ENCODE measurements at places on chromosomes 5 and 9. TPM values are rescaled to one million over a fixed set of nuclear protein-coding genes. Genes with fewer than 3 reads are reported as not detected.

GRCh38 chr5:68331192-68332079 lies 115.9 kb downstream of the PIK3R1 start:
- DNase-seq, result no peak
- no peaks in the 10 kb centered on the region for H3K36me3 ChIP-seq
- H3K27ac ChIP-seq, result no peak overlapping the region
- no peak overlapping the region for H3K4me3 ChIP-seq
- H3K27me3 ChIP-seq, result no peaks in the 10 kb centered on the region

GRCh38 chr9:126490871-126491567 lies 122.7 kb upstream of the LMX1B start:
- no peak overlapping the region for H3K27ac ChIP-seq
- H3K27me3 ChIP-seq, result no peaks in the 10 kb centered on the region
- no peaks in the 10 kb centered on the region for H3K4me1 ChIP-seq
- no peak overlapping the region for H3K4me3 ChIP-seq
- no peak for DNase-seq

DNA sequence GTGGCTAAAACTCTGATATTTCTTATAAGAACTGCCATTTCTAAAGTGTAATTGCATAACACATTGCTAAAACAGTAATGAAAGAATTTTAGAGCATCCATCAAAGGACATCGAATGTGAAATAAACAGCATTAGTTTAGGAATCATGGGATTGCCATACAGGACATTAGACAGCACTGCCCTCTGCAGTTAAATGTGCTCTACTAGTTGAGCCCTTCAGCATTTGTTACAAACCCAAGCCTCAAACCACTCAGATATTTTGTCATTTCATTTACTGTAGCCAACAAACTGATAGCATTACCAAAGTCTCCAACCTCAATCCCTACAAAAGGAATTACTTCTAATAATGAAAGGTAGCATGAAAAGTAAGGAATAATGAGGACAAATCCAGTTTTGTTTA lies 116.8 kb upstream of the COX7C start:
- no peak for DNase-seq
- no peaks in the 10 kb centered on the region for H3K4me1 ChIP-seq
- no peak overlapping the region for H3K27ac ChIP-seq

Gene CDH18
- not detected for total RNA-seq

Gene PAEP
- not detected for total RNA-seq

Gene SLC6A3
- 0.06 TPM for total RNA-seq

Gene PCDHB11
- total RNA-seq, result 3.2 TPM

DNA sequence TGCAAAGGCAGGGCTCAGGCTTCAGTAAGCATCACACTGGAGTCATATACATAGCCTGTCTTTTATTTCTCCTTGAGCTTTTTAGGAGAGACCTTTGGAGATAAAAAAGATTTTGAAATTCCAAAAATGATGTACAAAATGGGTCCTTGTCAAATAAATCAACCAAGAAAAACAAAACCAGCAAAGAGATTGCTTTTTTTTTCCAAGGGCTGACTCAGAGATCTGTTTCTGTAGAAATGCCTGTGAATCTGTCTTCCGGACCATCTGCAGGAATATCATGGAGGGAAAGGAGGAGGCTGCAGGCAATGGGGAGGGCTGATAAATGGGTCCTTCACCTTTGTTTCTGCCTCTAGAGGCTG lies 77.4 kb downstream of the SLIT3 start:
- H3K4me3 ChIP-seq, result no peak overlapping the region
- no peaks in the 10 kb centered on the region for H3K27me3 ChIP-seq
- H3K4me1 ChIP-seq, result peaks cover 22% of the 10 kb centered on the region
- no peak overlapping the region for H3K27ac ChIP-seq
- DNase-seq, result no peak

- H3K4me3 ChIP-seq, result no peak overlapping the region
- no peaks in the 10 kb centered on the region for H3K4me1 ChIP-seq
- no peak overlapping the region for H3K27ac ChIP-seq
- H3K36me3 ChIP-seq, result no peaks in the 10 kb centered on the region
- H3K27me3 ChIP-seq, result no peaks in the 10 kb centered on the region
- DNase-seq, result no peak
Observed at GRCh38 chr5:93053825-93054224, 527.2 kb downstream of the NR2F1-AS1 start.

DNA sequence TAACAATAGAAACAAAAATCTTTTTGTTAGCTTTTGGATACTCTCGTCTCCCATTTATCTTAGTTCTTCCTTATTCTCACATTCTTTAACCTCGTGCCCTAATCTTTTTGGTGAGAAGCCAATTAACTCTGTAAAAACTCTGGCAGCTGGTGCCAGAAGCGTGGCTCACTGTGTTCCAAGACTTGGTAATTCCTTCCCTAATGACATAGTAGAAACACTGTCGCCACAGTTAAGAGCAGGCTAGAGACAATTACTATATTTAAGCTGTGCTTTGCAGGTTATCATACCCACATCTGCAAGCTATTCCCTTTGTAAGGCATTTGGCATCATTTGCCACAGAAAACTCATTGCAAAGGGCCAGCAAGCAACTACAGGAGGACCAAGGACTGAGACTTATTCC lies 160.9 kb upstream of the PIK3R1 start:
- H3K27me3 ChIP-seq, result no peaks in the 10 kb centered on the region
- no peak overlapping the region for H3K27ac ChIP-seq
- H3K4me1 ChIP-seq, result peaks cover 7% of the 10 kb centered on the region

Gene CAMK4
- 5.3 TPM for total RNA-seq

Gene TMEM252
- 0.34 TPM for total RNA-seq

DNA sequence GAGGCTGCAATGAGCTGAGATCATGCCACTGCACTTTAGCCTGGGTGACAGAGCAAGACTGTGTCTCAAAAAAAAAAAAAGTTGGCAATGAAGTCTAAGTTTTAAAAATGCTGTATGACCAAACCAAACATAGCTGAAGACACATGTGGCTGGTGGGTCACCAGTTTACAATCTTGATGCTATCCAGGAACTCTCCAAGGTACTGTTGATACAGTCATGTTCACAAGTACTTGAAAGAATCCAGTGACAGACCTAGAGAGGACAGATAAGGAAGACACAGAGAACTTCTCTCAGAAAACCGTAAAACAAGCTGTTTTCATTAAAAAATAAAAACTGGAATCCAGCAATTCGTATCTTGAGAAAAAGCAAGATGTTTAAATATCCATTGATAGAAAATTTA lies 95.7 kb downstream of the ACTBL2 start:
- H3K36me3 ChIP-seq, result no peaks in the 10 kb centered on the region
- no peak for DNase-seq
- no peaks in the 10 kb centered on the region for H3K27me3 ChIP-seq
- H3K27ac ChIP-seq, result no peak overlapping the region
- no peaks in the 10 kb centered on the region for H3K4me1 ChIP-seq

Gene SHISAL2B
- not detected for total RNA-seq

Gene SOHLH1
- total RNA-seq, result not detected

Gene SPAAR
- total RNA-seq, result 5.7 TPM

Gene AK8
- 0.39 TPM for total RNA-seq

DNA sequence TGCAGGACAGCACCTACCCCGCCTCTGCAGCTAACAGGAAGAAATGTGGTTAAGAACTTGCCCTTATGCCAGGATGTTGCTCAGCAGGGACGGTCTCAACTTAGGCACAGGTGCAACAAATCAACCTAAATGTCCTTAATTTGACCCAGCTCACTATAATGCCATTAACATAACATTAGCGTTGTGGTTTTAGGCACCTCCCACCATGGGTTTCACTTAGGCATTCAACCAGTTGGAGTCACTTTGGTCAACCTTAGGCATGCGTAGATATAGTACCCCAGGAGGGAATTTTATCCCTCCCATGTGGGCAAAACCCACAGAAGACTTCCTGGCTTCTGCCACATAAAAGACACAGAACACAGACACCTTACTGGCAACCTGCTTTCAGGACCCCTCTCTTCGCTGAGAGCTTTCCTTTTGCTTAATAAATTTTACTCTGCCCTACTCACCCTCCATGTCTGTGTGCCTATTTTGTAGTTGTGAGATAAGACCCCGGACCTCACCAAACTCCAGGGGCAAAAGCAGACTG lies 8.7 kb upstream of the ERAP1 start:
- H3K36me3 ChIP-seq, result no peaks in the 10 kb centered on the region
- no peak overlapping the region for H3K27ac ChIP-seq
- H3K4me3 ChIP-seq, result no peak overlapping the region
- no peak for DNase-seq
- H3K4me1 ChIP-seq, result no peaks in the 10 kb centered on the region

Data from esophagus muscularis mucosa (tissue), 4 donors.